Right renal cortex interstitium (tissue), 3 donors: ENCODE measurements at places on chromosomes 5 and 9.

DNA sequence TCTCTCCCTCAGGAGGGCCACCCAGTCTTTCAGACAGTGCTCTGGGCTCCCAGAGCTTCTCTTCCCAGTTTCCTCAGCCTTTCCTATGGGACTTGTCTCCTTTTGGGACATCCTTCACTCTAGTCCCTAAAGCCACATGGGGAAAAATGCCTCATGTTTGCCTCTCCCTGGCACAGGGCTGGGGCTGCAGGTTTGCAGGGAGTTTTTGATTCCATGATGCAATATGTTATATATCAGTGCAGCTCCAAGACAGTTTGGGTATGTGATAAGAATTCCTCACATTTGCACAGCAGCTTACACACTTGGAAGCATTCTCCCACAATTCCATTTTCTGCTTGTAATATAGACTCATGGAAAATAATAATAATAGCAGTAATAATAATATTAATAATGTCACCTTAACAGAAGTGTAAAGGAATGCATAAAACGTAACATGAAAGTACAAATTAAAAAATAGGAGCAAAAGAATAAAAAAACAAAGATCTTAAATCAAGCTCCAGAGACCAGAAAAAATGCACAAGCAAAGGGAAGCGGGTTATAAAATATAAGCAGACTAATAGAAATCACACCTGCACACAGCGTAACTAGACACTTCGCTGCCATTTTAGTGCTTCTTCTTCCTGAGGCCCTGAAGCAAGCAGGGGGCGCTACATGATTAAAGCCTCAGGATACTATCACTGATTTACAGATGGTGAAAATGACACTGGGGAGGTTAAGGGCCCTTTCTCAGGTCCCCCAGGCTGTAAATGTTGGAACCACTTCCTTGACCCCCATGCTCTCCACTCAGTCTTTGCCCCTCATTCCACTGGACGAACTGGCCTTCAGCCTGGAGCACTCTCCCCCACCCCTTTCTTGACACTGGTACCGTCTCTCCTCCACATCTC, 70.0 kb upstream of the IL17B start:
- no peak for DNase-seq

GRCh38 chr5:14873093-14873492, 1.5 kb upstream of the ANKH start:
- no peak for DNase-seq

DNA sequence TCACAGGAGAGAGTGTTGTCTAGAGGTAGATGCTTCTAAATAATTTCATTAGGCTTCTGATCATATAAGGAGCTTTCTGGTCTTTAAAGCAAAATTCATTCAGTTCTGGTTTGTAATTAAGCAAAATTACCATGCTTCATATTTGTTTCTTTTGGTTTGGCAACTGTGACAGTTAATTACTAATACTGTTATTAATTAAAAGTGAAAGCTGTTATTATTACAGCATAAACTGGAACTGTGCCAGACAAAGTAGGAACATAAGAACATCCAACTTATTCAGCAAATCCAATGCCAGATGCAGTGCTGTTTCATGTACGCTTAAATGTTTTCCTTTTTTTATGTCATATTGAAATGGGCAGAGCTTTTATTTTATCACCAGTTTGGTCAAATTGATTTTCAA, 70.4 kb upstream of the DAB2 start:
- DNase-seq = no peak

GRCh38 chr5:151897896-151898295, 26.8 kb downstream of the GLRA1 start:
- no peak for DNase-seq

DNA sequence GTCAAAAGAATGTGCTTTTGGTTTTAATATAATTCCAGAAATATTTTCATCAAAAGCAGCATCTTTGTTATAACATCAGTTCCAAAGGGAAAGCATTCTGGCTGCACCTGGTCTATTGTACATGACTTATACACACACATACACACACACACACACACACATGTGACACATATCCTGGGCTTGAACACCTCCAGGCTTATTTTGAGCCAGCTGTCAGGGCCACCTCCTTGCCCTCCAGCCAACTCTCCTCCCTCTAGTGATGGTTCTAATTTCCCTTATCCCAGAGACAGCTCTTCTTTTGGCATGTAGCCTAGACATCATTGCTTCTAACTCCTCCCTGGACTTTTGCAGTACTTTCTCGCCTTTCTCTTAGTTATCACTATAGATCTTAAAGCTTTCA, 115.0 kb downstream of the PIK3R1 start:
- DNase-seq = no peak
